ENCODE measurements at places on chromosomes 6 and 20. TPM values are rescaled to one million over a fixed set of nuclear protein-coding genes. Genes with fewer than 3 reads are reported as not detected.
A peak's percentile ranks its signal among the peaks of the same experiment; 100 is the strongest.

- no peak for DNase-seq
Observed at GRCh38 chr20:48791014-48791413, 36.8 kb downstream of the PREX1 start.

DNA sequence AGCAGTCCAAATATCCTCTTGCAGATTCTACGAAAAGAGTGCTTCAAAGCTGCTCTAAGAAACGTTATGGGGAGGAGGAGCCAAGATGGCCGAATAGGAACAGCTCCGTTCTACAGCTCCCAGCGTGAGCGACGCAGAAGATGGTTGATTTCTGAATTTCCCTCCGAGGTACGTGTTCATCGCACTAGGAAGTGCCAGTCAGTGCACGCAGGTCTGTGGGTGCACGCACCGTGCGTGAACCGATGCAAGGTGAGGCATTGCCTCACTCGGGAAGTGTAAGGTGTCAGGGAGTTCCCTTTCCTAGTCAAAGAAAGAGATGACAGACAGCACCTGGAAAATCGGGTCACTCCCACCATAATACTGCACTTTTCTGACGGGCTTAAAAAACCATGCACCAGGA, 272.1 kb upstream of the DEFB115 start:
- no peak for DNase-seq

- DNase-seq = no peak
Observed at GRCh38 chr20:53176134-53176533, 204.0 kb downstream of the TSHZ2 start.

DNA sequence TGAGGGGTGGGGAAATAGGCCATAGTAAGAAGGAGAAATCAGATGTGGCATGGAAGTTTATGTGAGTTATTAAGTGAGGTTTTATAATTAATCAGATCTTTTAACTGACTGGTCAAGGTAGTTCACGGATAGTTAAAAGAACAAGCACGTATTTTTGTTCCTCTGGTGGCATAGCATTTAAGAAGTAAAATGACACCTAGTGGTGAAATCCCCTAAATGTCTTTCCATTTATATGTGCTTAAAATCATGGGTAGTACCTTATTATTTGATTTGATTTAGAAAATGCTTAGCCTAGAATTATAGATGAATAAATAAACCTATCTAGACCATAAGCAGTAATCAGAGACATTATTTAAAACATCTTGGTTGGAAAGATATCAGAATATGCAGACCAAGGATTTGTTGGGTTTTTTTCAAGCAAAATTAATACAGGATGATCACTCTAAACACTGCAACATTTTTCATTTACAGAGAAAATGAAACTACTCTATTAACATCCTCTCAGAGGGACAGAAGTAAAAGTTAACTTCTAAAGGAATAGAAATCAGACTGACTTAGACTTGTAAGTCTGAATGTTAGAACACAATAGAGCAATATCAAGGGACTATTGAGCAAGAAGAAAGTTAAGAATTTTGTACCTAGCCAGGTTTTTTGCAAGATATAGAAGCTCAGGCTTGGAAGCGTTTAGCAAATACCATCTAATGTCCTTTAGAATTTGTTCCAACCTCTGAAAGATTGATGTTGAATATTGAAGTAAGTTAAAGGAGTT, 81.1 kb downstream of the STXBP5 start:
- DNase-seq = no peak

DNA sequence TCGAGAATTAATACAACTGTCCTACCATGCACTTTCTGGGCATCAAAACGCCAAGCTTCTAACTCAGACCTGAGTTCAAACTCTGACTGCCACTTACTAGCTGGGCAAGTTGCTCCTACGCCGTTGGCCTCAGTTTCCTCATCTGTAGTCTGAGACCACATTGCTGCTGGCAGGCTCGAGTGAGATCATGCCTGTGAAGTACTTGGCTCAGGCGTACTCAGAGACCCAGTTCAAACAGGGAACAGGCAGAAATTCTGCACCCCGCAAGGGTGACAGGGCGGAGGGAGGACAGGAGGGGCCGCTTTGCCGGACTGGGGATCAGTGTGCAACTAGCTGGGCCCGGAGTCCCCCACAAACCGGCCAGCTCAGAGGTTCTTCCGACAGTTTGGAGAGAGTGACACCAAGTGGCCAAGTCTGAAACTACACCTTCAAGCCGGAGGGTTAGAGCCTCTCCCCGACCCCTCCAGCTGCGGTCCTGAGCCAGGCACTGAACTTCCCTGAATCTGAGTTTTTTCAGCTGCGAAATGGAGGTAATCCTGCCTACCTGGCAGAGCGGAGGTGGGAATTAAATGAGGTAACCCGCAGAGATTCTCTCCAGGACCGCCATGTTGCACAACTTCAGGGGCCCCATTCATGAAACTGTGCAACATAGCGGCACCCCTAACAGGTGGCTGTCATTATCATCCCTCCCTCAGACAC, 46.0 kb upstream of the PTPN1 start:
- DNase-seq = peak; percentile 77

GRCh38 chr6:16019462-16019861, 109.4 kb upstream of the MYLIP start:
- no peak for DNase-seq

- no peak for DNase-seq
Observed at GRCh38 chr6:32050562-32050961, 12.3 kb downstream of the CYP21A2 start.

- no peak for DNase-seq
Observed at GRCh38 chr6:27452496-27452897, 20.4 kb downstream of the ZNF184 start.

- no peak for DNase-seq
Observed at GRCh38 chr6:90719321-90720195, 132.7 kb upstream of the MAP3K7 start.

DNA sequence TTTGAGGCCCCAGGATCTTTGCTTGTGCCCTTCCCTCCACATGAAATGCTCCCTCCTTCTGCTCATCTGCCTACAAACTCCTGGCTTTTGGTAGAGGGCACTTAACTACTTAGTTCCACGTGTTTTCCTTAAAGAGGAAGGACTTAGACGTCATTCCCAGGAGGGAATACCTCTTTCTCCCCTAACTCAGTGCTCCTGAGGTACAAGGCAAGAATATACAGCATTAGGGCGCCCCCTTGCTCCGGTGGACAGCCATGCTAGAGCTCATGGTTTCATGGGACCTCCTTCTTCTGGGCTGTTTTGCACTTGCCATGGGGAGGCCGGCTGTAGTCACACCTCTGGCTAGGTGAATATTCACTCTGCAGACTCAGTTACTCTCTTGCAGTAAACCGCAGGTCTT, 93.8 kb upstream of the LY86 start:
- peak; percentile 81 for DNase-seq

DNA sequence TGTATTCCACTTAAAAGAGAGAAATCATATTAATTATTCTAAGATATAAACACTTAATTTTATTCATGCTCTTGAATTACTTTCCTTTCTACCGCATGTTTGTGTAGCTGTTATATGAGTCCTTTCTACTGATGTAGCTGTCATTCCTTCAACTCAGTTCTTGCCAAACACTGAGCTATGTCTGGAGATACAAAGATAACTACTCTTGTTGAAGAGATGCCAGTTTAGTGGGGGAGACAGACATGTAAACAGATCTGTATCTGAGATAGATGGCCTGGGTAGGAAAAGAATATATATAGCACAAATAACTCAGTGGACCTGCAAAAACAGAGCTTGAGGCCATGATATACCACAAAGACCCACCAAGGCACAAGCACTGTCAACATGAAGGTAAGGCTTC, 157.3 kb downstream of the BTBD9 start:
- no peak for DNase-seq

- DNase-seq = no peak
Observed at GRCh38 chr6:164097551-164098398, 683.3 kb downstream of the QKI start.

The LRRN4 gene
- total RNA-seq = 0.11 TPM

The MDFI gene
- total RNA-seq = 4.3 TPM

The ADTRP gene
- not detected for total RNA-seq

The NKAPL gene
- 6.6 TPM for total RNA-seq

The DEFB110 gene
- not detected for total RNA-seq

The CST1 gene
- total RNA-seq = not detected

The C6orf15 gene
- total RNA-seq = not detected

The PEX3 gene
- 23.1 TPM for total RNA-seq

The CST11 gene
- not detected for total RNA-seq

The DSP gene
- 241 TPM for total RNA-seq
